Thoracic aorta (tissue), 2 donors: ENCODE measurements at places on chromosomes 4 and X. TPM values are rescaled to one million over a fixed set of nuclear protein-coding genes. Genes with fewer than 3 reads are reported as not detected.

DNA sequence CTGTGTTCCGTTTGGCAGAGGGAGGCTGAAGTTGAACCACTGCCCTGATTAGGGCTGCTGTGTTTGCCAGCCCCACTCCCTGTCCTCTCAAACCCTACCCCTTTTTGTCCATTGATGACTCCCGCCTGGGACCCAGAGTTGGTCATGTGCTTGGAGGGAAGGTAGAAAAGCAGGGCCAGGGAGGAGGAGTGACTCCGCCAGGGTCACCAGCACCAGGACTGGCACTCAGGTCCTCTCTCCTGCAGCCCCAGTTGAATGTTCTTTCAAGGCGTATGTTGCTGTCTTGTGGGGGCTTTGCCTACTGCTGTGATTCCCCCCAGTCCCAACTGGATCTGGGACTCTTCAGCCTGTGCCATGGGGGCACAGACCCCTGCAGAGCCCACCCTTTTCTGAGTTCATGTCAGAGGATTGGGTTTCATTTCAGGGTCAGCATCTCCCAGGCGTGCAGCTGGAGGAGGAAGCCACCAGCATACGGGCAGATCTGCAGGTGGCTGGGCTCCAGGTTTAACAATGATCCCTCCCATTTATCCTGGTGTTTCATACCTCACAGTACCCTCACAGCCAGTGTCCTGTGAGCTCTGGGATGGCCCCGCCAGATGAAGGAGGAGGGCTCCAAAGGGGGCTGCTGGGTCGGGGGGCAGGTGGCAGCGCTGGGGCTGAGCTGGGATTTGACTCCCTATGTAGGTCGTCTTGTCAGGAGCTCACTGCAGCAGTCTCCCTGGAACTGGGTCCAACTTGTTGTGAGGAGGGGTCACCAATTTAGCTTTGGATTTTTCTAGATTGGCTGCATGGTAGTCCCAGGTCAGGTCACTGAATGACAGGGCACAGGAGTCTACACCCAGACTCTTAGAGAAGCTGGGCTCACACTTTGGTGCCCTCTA lies 55.7 kb downstream of the MSX1 start:
- H3K36me3 ChIP-seq = no peaks in the 10 kb centered on the region
- H3K4me3 ChIP-seq = no peak overlapping the region
- no peak for DNase-seq
- no peaks in the 10 kb centered on the region for H3K4me1 ChIP-seq

- peak overlapping the region; percentile 78 for H3K4me3 ChIP-seq
- peak overlapping the region; percentile 82 for H3K27ac ChIP-seq
- H3K36me3 ChIP-seq = no peaks in the 10 kb centered on the region
- no peaks in the 10 kb centered on the region for H3K27me3 ChIP-seq
- no peaks in the 10 kb centered on the region for H3K4me1 ChIP-seq
Measured at GRCh38 chrX:15790769-15791290, 546 bp downstream of the ZRSR2 start.

GRCh38 chr4:176309772-176310171 lies 10.0 kb upstream of the SPCS3 start:
- no peak overlapping the region for H3K27ac ChIP-seq
- no peak overlapping the region for H3K4me3 ChIP-seq
- no peaks in the 10 kb centered on the region for H3K36me3 ChIP-seq
- H3K27me3 ChIP-seq = no peaks in the 10 kb centered on the region
- H3K4me1 ChIP-seq = no peaks in the 10 kb centered on the region

GRCh38 chr4:177391287-177391686 lies 51.0 kb downstream of the AGA start:
- H3K4me1 ChIP-seq = no peaks in the 10 kb centered on the region
- no peaks in the 10 kb centered on the region for H3K27me3 ChIP-seq
- H3K27ac ChIP-seq = no peak overlapping the region
- no peak for DNase-seq
- H3K36me3 ChIP-seq = no peaks in the 10 kb centered on the region
- H3K4me3 ChIP-seq = no peak overlapping the region

DNA sequence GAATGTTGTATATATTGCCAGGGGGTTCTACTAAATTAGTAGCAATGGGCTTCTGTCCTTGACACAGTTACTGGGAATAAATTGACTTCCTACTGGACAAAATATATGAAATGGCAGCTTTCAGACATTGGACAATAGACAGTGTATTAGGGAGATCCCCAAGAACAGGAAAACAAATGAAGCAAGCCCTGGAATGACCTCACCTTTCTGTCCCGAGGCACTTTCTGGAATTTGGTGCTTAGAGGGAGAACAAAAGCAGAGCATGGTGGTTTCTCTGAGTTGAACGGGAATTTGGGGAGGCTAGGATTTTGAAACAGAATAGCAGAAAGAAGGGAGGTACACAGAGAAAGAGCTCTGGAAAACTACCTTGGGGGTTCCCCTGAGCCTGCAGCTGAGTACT lies 187.7 kb upstream of the MAGEB2 start:
- H3K4me1 ChIP-seq = no peaks in the 10 kb centered on the region
- H3K27me3 ChIP-seq = no peaks in the 10 kb centered on the region
- no peaks in the 10 kb centered on the region for H3K36me3 ChIP-seq
- no peak for DNase-seq
- H3K27ac ChIP-seq = no peak overlapping the region

DNA sequence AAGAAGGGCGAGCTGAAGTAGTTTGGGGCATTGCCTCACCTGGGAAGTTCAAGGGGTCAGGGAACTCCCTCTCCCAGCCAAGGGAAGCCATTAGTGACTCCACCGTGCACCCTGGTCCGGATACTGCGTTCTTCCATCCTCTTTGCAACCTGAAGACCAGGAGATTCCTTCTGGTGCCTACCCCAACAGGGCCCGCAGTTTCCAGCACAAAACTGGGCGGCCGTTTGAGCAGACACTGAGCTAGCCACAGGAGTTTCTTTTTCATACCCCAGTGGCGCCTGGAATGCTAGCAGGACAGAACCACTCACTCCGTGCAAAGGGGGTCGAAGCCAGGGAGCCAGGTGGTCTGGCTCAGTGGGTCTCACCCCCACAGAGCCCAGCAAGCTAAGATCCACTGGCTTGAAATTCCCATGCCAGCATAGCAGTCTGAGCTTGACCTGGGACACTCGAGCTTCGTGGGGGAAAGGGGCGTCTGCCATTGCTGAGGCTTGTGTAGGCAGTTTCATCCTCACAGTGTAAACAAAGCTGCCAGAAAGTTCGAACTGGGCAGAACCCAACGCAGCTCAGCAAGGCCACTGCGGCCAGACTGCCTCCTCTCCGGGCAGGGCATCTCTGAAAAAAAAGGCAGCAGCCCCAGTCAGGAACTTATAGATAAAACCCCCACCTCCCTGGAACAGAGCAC lies 1039.4 kb upstream of the IGFBP7 start:
- no peak for DNase-seq
- H3K27me3 ChIP-seq = no peaks in the 10 kb centered on the region
- H3K4me1 ChIP-seq = no peaks in the 10 kb centered on the region
- H3K4me3 ChIP-seq = no peak overlapping the region

DNA sequence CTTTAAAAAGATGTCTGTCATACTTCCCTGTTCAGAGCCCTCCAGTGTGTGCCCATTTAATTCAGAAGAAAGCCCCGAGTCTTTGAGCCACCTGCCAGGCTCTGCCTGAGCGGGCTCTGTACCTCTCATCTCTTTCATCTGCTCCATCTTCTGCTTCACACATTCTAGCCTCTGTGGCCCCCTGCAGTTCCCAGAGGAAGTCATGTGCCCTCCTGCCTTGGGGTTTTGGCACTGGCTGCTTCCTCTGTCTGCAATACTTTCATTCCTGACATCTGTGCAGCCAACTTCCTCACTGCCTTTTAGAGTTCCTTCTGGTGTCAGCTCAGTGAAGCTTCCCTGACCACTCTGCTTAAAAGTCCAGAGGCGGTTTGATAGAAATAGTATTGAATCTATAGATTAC lies 6.2 kb upstream of the STK32B start:
- H3K27me3 ChIP-seq = no peaks in the 10 kb centered on the region
- H3K4me3 ChIP-seq = peak overlapping the region; percentile 4
- no peaks in the 10 kb centered on the region for H3K4me1 ChIP-seq
- no peak for DNase-seq
- no peak overlapping the region for H3K27ac ChIP-seq
- H3K36me3 ChIP-seq = no peaks in the 10 kb centered on the region

- H3K4me1 ChIP-seq = no peaks in the 10 kb centered on the region
- no peaks in the 10 kb centered on the region for H3K27me3 ChIP-seq
- no peak overlapping the region for H3K27ac ChIP-seq
- no peaks in the 10 kb centered on the region for H3K36me3 ChIP-seq
Measured at GRCh38 chrX:153642051-153642654, 4.8 kb upstream of the DUSP9 start.

DNA sequence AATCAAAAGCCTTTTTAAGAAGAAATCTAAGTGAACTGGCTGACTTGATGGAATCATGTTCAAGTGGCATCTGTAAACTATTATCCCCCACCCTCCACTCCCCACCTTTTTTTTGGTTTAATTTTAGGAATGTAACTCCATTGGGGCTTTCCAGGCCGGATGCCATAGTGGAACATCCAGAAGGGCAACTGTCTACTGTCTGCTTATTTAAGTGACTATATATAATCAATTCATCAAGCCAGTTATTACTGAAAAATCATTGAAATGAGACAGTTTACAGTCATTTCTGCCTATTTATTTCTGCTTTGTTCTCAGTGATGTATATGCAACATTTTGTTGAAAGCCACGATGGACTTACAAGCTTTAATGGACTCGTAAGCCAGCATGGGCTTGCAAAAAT lies 162.3 kb downstream of the STIM2 start:
- H3K4me3 ChIP-seq = no peak overlapping the region
- H3K27ac ChIP-seq = no peak overlapping the region
- DNase-seq = no peak
- no peaks in the 10 kb centered on the region for H3K4me1 ChIP-seq

GRCh38 chrX:13506574-13506973 lies 62.8 kb upstream of the EGFL6 start:
- no peak for DNase-seq
- H3K27ac ChIP-seq = no peak overlapping the region
- no peaks in the 10 kb centered on the region for H3K4me1 ChIP-seq
- H3K4me3 ChIP-seq = no peak overlapping the region
- no peaks in the 10 kb centered on the region for H3K36me3 ChIP-seq

DNA sequence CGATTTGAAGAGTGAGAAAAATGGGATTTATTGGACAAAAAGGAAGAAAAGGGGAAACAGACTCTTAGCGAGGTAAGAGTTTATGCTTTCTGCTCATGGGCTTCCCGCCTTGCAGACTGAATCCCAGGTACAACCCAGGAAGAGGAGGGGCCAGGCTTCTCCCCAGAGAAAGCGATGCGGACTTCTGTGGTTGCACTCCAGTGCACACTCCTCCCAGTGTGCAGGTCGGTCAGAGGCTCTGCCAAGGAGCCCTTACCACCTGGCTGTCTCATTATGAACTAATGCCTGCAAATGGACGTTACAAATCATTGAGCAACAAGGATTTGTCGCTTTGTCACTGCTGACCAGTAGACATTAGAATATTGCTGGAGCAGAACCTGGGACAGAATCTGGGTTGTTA lies 39.9 kb upstream of the GLRA2 start:
- no peaks in the 10 kb centered on the region for H3K36me3 ChIP-seq
- H3K4me1 ChIP-seq = no peaks in the 10 kb centered on the region
- DNase-seq = no peak
- H3K27me3 ChIP-seq = no peaks in the 10 kb centered on the region

DNA sequence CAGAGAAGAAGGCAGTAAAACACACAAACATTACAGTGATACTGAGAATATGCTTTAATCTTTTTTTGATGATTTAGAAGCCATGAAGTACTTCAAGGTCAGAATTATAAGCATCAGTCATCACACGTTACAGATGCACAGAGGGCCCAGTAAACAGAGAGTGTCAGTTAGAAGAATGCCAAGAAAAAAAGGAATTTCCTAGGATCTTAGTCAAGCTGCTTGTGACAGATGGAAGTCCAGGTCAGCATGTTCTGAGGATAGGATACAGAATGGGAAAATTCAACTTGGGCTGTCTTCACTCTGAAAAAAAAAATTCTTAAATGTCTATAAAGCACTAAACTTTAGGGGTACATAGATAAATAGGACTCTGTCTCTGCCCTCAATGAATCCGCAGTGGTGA lies 38.9 kb downstream of the GATB start:
- no peaks in the 10 kb centered on the region for H3K27me3 ChIP-seq
- H3K4me1 ChIP-seq = no peaks in the 10 kb centered on the region
- H3K27ac ChIP-seq = no peak overlapping the region
- peaks cover 4% of the 10 kb centered on the region for H3K36me3 ChIP-seq
- DNase-seq = no peak

DNA sequence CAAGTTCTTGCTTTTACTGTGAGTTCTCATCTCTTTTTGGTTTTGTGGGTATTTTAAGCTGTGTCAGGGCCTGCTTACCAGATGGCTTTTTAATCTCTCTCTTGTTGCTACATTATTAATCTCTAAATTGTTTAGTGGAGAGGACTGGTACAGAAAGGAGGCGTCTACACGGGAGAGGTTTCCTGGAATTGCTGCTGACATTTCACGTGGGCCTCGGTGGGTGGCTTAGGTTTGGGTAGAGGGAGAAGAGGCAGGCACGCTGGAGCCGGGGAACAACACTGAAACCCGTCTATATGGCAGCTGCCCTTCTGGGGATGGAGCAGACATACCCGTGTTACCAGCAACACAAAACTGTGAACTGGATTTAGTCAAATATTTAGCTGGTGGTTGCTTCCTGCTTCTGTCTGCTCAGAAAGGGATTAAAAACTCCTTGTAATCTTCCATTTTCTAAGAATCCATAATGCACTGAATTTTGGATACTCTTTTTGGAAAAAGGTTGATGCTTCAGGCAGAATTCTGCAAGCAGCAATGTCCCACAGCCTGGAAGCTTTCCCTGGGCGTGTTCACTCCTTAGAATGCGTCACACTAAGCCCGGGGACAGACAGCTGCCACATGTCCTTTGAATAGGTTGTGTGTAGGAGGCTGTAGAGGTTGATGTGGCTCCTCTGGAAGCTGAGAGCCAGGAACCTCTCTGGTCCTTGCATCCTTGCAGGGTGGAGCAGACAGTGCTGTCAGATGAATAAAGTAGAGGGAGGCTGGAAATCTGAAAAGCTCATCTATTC lies 199.8 kb upstream of the GATB start:
- DNase-seq = no peak
- no peak overlapping the region for H3K27ac ChIP-seq
- H3K4me3 ChIP-seq = no peak overlapping the region
- no peaks in the 10 kb centered on the region for H3K4me1 ChIP-seq
- H3K27me3 ChIP-seq = no peaks in the 10 kb centered on the region

- H3K36me3 ChIP-seq = no peaks in the 10 kb centered on the region
- H3K27me3 ChIP-seq = no peaks in the 10 kb centered on the region
- no peaks in the 10 kb centered on the region for H3K4me1 ChIP-seq
- no peak overlapping the region for H3K27ac ChIP-seq
Measured at GRCh38 chr4:140789759-140790158, 33.6 kb upstream of the TBC1D9 start.

- no peak for DNase-seq
- H3K4me3 ChIP-seq = peak overlapping the region; percentile 47
- H3K27ac ChIP-seq = peak overlapping the region; percentile 98
- no peaks in the 10 kb centered on the region for H3K27me3 ChIP-seq
Measured at GRCh38 chrX:107710617-107711391, 64.8 kb downstream of the TSC22D3 start.

Gene RIPPLY1
- not detected for total RNA-seq

Gene AFF2
- 7.4 TPM for total RNA-seq

Gene PPARGC1A
- 1.3 TPM for total RNA-seq

Gene FAM184B
- not detected for total RNA-seq

Gene TGIF2LX
- not detected for total RNA-seq

Gene AWAT2
- total RNA-seq = not detected
